Activated CD4-positive, alpha-beta T cell treated with anti-CD3 and anti-CD28 coated beads for 36 hours (primary cell): ENCODE measurements at places on chromosomes 7 and 10. TPM values are rescaled to one million over a fixed set of nuclear protein-coding genes. Genes with fewer than 3 reads are reported as not detected.
A peak's percentile ranks its signal among the peaks of the same experiment; 100 is the strongest.

DNA sequence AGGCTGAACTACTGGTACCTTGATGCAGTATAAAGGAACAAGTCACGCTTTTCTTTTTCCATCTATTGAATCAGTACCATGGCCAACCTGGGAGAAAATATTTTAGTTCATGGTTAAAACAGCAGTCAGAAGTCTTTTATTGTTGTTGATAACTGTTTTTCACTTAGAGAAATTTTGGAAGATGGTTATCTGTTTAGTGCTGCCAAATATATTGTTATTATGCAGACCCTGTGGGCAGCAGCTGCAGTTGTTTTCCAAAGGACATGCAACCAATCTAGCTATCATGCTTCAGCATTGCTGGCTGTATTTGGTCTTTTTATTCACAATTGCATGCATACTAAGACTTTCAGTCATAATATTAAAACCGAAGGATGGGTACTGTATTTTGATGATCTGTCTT, 169.5 kb downstream of the BBS9 start:
- DNase-seq = no peak

DNA sequence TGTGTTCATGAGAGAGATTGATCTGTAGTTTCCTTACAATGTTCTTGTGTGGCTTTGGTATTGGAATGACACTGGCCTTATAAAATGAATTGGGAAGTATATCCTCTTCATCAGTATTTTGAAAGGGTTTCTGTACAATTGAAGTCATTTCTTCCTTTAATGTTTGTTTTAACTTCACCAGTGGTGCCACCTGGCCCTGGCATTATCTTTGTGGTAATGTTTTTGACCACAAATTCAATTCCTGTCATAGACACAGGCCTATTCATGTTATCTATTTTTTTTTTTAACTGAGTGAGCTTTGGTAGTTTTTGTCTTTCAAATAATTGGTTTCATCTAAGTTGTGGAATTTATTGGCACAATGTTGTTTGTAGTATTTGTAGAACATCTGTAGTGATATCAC, 127.7 kb downstream of the CDK14 start:
- DNase-seq = no peak

- no peak for DNase-seq
These were observed 1050.9 kb upstream of the C7orf33 start for GRCh38 chr7:147539685-147540084.

DNA sequence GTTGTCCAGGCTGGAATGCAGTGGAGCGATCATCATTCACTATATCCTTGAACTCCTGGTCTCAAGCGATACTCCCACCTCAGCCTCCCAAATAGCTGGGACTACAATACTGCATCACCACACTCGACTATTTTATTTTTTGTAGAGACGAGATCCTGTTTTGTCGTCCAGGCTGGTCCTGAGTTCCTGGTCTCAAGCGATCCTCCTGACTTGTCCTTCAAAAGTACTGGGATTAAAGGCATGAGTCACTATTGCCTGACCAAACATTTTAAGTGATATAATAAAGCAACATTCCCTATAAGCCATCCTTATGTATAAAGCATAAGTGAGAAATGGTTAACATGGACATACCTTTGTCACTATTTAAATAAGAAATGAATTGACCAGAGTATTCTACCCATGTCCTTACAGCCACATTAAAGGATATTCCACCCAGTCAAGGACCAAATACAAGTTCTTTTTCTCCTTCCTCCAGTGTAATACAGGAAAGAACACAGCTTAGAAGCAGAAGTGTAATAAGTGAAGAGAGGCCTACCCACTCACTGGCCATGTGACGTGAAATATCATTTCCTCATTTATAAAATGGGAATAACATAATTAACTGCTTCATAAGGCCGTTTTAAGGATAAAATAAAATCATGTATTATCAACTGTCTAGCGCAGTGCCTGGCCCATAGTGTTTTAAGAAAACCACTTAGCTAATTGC, 82.0 kb downstream of the DOCK4 start:
- DNase-seq = no peak

DNA sequence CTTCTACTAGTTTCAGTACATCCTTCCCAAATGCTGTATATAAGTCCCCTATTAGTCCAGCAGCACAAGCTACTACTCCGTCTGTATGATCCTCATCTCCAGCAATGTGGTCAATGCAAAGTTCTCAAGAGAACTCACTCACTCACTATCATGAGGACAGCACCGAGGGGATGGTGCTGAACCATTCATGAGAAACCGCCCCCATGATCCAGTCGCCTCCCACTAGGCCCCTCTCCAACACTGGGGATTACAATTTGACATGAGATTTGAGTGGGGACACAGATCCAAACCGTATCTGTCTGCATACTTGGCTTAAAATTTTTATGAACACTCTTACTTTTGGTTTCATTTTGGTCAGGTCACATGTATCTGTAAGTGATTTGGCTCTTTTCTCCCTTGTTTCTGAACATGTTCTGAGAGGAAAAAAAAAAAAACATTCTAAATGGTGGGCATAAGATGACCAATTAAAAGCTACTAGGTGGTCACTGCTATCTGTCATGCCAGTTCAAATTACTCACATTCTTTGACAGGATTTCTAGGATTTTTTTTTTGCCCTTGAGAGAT, 60.1 kb downstream of the ZNF783 start:
- no peak for DNase-seq

DNA sequence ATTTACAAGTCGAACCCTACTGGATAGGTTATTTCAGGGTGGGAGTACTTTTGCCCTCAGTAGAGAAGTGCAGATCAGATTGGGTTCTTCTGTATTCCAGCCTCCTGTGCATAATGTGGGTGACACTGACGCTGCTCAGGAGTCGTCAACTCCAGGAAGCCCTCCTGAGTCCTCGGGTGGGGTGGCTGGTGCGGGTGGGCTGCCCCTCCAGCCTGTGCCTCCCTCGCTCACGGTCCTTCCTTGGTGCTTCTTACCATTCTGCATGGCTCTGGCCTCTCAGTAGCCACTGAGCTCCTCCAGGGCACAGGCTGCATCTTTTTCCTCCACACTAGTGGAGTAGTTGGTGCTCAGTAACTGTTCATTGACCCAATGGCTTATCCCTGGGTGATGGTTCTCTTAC, 4.3 kb downstream of the CDH23 start:
- DNase-seq = no peak

DNA sequence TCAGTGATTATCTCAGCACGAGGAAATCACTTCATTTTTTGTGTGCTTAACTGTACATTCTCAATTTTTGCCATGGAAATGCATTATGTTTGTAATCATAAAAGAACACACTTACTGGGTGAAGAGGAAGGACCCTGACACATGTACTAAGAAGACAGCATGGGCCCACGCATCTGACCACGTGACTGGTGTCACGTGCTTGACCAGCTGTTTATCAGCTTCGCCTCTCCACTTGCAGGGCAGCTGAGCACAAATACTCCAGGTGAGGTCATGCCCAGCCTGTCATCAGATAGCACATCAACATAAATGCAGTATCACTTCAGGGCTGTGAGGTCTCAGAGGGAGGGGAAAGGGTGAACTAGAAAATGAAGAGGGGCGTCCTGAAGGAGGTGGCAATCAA, 179.8 kb downstream of the EBF3 start:
- no peak for DNase-seq

- DNase-seq = no peak
These were observed 670.1 kb downstream of the MAGI2 start for GRCh38 chr7:78783179-78783962.

DNA sequence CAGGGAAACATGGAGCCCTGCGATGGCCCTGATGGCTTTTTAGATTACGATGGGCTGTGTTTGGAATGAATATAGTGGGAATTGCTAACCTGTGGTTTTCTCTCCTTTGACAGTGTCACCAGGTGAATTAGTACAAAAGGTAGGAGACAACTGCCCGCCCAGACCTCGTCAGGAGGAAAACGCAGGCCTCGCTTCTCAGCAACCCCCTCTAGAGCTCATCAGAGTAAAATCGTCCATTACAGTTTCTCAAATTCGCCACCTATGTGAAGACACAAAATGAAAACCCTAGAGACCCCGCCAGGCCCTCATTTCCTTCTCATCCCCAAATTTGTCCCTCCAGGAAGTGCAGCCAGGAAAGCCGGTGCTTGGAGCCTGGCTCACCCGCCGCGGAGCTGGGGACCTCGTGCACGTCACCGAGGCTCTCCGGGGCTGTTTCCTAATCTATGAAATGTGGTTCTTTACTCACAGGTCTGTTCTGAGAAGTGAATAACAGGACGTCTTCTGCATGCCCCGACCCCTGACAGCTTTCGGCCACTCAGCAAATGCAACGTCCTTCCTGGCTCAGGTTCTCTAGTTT, 143.7 kb downstream of the VIPR2 start:
- no peak for DNase-seq

DNA sequence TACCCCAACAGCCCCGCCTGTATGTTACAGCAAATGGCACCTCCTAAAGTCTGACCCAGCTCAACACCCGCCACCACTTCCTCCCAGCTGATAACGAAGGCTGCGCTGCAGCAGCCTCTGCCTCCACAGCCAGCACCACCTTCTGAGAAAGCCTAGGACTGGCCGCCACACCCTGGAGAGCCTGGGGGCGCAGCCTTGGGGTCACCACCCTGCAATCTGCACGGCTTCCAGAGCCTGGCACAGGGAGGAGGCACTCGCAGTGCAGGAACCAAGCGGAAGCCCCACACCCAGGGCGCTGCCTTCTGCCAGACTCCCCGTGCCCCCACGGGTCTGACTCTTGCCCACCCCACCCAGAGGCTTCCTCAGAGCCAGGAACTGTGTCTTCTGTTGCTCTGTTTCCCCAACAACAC, 112.5 kb downstream of the MAD1L1 start:
- peak; percentile 61 for DNase-seq

DNA sequence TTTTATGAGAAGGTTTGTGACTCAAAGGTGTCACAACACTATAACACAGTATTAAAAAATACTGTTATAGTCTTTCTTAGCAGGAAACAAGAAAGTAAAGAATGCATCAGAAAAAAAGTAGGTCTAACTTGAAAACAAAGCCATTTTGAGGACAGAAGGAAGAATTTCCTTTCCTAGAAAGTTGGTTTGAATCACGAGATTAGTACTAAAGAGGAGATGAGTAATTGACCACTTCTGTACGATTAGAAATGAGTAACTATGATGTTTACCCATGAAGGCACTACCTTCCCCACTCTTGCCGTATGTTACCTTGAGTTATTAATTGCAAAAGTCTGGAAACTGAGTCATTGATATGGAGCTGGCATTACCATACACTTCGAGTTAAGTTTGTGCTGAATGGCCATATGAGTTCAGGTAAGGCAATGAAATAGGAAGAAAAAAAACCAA, 65.2 kb downstream of the FAM185A start:
- DNase-seq = no peak

DNA sequence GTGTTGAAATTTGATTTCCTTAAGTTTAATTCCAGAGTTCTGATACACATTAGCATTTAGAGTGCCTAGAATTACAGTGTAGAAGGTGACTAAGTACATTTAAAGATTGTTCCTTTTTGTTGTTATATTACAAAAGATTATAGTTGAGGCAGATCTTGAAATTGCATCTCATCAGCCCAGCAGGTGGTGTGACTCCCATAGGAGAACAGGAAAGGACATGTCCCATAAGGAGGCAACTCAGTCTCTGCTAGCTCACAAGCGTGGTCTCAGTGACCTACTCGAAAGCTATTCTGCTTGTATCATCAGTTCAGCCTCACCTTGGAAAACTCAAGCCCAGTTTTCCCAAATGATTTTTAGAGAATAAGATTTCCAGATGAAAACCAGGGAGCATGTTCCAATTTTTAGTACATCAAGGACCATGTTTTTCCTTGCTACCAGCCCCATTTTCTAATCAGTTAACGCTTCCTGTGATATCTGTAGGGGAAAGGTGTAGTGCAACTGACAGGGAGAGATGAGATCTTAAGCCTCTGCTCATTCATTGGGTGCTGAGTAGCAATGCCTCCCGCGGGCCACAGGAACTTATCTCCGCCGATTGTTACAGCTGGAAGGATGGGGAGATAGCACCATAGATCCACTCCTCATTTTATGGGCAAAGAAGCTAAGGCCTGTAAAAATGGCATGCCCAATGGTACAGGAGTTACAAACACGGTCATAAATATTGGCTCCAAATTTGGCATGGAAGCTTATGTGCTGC, 1.1 kb upstream of the GNAI1 start:
- no peak for DNase-seq

- DNase-seq = no peak
These were observed 232.5 kb downstream of the SH2D4B start for GRCh38 chr10:80770239-80770638.

GRCh38 chr10:131128731-131129130, 182.8 kb downstream of the TCERG1L start:
- DNase-seq = no peak

GRCh38 chr7:47543714-47544113, 38.2 kb downstream of the TNS3 start:
- DNase-seq = no peak

DNA sequence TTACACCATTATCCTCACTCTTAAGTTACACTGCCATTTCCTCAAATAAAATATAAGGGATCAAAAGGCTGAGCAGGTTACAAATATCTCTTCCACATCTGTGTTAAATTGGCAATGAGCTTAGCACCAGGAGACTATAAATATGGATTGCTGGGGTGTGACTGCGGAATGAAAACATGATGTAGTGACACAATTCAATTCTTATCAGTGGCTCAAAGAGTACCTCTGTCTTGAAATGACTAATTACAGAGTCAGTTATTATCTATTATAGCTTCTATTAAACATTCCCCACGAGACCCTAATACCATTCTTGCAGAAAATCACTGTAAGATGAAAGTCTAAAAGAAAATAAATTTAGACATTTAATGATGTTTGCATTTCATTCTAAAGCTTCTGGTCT, 67.1 kb downstream of the RELN start:
- no peak for DNase-seq

DNA sequence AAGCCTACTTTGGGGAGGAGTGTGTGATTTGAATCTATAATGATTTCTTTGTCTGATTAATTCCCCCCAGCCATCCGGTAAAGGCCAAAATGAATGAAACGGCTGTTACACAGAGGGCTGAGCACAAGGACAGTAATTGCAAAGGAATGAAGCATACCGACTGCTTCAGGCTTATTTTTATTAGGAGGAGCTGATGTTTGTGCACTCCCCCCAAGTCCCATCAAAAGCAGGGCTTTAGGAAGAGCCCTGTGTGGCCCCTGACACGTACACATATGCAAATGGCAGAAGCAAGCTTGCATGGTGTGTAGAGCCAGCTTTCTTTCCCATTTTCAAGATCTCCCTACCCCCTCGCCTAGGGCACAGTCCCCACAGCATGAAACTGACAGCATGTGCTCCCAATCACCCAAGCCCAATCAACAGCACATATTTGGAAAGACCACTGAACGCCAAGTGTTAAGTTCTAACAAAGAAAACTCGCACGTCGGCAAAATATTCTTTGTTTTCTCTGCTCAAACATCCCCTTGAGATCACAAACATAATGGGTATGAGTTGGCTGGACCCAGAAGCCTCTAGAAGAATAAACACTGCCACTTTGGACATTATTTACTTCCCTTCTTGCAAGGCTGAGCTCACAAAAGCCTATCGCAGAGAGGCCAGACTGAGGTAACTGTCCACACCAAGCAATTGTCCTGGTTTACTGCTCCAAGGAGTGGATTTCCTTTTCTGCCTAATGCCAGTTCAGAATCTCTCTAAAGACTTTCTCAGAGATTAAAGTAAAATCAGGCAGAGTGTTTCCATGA, 143.0 kb downstream of the CUBN start:
- DNase-seq = no peak

- DNase-seq = no peak
These were observed 145.0 kb upstream of the CALCR start for GRCh38 chr7:93719546-93719945.

The GJC3 gene
- 1.1 TPM for total RNA-seq

The HKDC1 gene
- 0.30 TPM for total RNA-seq

The HOXA6 gene
- total RNA-seq = not detected

The UNCX gene
- not detected for total RNA-seq

The EIF3A gene
- 150 TPM for total RNA-seq

The CACNA2D1 gene
- total RNA-seq = not detected

The ITGB8 gene
- total RNA-seq = not detected

The TRIM56 gene
- total RNA-seq = 40.8 TPM

The FZD8 gene
- total RNA-seq = 0.18 TPM

The HGF gene
- total RNA-seq = not detected
